ENCODE measurements at places on chromosomes 7 and 10. TPM values are rescaled to one million over a fixed set of nuclear protein-coding genes. Genes with fewer than 3 reads are reported as not detected.

NUTM2E gene
- 0.37 TPM for total RNA-seq

SEMA3C gene
- total RNA-seq: 0.30 TPM

OPN4 gene
- total RNA-seq: not detected

DNA sequence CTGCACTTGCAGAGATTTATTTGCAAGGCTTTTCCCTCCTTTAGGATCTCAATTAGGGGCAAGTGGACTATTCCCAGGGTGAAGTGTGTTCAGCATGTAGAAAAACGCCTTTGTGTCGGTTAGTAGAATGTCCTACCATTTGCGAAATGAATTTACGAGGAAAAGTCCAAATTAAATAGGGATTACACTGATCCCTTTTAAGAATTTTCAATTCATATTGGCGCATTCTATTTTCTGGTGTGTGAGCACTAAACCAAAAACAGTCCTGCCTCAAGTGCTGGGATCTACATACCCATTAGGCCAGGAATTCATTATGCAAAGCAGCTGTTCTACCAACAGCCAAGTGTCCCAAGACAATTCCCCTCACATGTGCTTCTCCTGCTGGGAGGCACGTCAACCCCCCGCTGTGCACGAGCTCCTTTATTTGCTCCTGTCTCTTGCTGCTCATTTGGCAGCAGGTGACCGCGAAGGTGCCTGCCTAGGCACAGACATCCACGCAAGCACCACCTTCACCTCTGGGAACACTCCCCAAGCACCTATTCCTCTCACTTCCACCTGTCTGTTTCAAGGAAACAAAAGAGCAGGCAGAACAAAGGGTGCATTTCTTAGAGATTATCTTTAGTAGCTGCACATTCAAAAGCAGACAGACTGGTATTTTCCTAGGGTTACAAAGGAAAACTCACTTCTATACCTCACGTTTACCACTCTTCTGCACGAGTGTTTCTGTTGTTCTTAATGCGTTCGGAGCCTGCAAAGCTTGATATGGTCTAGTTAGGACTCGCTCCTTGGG is 134.6 kb upstream of the FGFR2 start:
- DNase-seq: no peak
- H3K4me3 ChIP-seq: no peak overlapping the region
- peaks cover 20% of the 10 kb centered on the region for H3K27me3 ChIP-seq

DNA sequence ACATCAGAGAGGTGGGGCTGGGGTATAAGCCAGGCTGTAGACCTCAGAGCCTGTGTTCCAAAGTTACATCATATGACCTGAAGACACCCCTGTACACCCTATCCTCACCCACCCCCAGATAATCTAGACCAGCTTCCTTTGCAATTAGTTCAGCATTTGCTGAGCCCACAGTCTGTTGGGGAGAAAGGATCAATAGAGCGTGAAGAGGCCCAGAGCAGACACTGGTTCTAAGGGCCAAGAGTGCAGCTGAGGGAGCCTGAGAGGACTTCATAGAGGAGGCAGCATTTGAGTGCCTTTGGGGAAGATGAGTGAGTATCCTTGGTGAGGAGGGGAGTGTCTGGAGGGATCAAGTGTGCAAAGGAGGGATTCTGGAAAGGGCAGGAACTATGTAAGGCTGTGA is 58.6 kb downstream of the PRF1 start:
- peaks cover 2% of the 10 kb centered on the region for H3K4me1 ChIP-seq
- no peak overlapping the region for H3K4me3 ChIP-seq

GRCh38 chr7:150631866-150632864 is at the start of gene GIMAP6:
GIMAP6 (minus strand) TSS chr7:150632385; CDS start chr7:150630142, 2,243 bp downstream.
- no peaks in the 10 kb centered on the region for H3K27me3 ChIP-seq
- H3K4me3 ChIP-seq: peak within 1 kb of the TSS; percentile 93
- H3K27ac ChIP-seq: peak within 1 kb of the TSS; percentile 94

DNA sequence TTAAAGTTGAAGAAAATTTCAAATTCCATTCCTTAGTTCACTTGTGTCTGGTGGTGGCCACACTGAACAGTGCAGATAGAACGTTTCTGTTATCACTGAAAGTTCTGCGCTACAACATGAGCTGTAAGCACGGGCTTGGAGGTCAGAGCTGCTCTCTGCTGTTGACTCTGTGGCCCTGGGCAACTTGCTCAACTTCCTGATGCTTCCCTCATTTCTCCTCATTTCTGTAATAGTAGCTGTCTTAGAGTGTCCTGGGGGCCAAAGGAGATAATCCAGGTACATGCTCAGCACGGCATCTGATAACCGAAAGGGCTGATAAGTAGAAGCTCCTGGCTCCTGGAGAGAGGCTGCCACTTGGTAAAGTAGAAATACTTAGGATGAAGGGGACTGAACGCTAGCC is 92.3 kb upstream of the DUSP5 start:
- H3K27ac ChIP-seq: no peak overlapping the region
- peaks cover 9% of the 10 kb centered on the region for H3K4me1 ChIP-seq
- H3K36me3 ChIP-seq: no peaks in the 10 kb centered on the region
- no peak overlapping the region for H3K4me3 ChIP-seq

- no peak overlapping the region for H3K4me3 ChIP-seq
- no peak overlapping the region for H3K27ac ChIP-seq
- DNase-seq: no peak
- H3K27me3 ChIP-seq: no peaks in the 10 kb centered on the region
Measured at GRCh38 chr10:28090506-28090905, 91.6 kb upstream of the ODAD2 start.

DNA sequence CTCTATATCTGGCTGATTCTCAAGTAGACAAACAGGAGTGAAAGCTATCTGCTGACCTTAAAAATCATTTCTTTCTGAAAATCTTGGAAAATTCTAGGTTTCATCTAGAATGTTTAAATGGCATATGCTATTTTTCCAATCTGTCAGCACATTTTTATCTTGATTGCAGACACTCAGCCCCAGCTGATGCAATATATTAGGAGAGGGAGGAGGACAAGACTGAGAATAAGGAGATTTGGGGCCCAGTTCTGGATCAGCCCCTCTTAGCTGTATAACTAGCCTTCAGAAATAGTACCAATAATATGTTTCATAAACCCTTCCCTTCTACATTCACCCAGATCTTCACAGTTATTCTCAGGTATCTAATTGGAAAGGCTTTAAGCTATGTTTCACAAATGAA is 131.2 kb downstream of the HDAC9 start:
- H3K27me3 ChIP-seq: no peaks in the 10 kb centered on the region
- H3K27ac ChIP-seq: no peak overlapping the region
- DNase-seq: no peak
- no peaks in the 10 kb centered on the region for H3K4me1 ChIP-seq
- no peaks in the 10 kb centered on the region for H3K36me3 ChIP-seq
